ENCODE measurements at places on chromosomes 4 and X.
A peak's percentile ranks its signal among the peaks of the same experiment; 100 is the strongest.

GRCh38 chr4:8248091-8248490 lies 21.5 kb upstream of the HTRA3 start:
- no peak for DNase-seq

GRCh38 chr4:177505171-177505615 lies 63.0 kb upstream of the AGA start:
- no peak for DNase-seq

- DNase-seq: no peak
These were observed 66.1 kb downstream of the NR3C2 start for GRCh38 chr4:148376151-148376550.

- no peak for DNase-seq
These were observed 49.6 kb upstream of the BMP2K start for GRCh38 chr4:78726546-78726945.

GRCh38 chr4:183700407-183700806 lies 41.3 kb downstream of the TRAPPC11 start:
- no peak for DNase-seq

DNA sequence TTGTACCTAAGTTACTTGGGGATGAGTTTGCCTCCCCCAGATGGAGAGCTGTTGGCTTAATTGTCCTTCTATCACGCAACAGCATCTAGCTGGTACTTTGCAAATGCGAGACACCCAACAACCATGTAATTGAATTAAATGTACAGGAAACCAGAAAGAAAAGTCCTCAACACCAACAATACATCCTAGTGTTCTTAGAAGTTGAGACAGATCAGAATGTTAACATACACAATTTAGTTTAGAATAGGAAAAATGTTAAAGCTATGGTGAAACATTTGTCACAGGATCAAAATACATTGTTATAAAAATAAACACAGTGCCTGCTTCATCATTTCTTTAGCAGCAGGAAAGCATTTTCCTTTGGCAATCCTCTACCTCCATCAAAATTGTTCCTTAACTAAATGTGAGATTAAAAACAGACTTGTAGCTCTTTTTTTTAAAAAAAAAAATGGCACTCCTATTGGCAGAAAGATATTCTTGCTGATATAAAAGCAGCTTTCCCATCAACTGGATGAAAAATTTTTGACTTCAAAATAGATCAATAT lies 163.1 kb upstream of the MID1 start:
- DNase-seq: no peak

GRCh38 chrX:10496345-10496965 lies 123.9 kb downstream of the MID1 start:
- DNase-seq: no peak

GRCh38 chrX:16484338-16484737 lies 165.6 kb upstream of the S100G start:
- peak; percentile 37 for DNase-seq

- DNase-seq: peak; percentile 8
These were observed at the start of gene NKX6-1 for GRCh38 chr4:84498935-84499623. NKX6-1 (minus strand) TSS chr4:84499292; CDS start chr4:84498228, 1,064 bp downstream.

DNA sequence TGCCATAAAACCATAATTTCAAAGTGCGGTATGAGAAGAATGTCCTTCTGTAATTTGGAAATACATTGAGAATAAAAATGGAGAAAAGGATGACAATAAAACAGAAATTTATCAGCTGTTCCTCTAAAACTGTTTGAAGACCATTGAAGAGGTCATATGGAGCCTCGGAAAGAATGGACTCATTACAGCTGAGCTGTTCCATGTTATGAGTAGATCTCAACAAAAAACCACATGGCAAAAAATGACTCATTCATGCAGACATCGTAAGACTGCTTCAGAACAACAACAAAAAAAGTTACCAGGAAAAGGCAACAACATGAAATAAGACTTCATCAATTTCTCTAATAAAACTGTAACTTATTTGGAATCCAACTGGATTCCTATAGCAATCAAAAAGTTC lies 39.7 kb downstream of the AKAP4 start:
- no peak for DNase-seq

- no peak for DNase-seq
These were observed 235.0 kb downstream of the AFAP1 start for GRCh38 chr4:7704625-7705024.

- DNase-seq: no peak
These were observed 655 bp downstream of the HELT start for GRCh38 chr4:185018834-185019455.

- no peak for DNase-seq
These were observed 696 bp upstream of the FLNA start for GRCh38 chrX:154375156-154375504.

DNA sequence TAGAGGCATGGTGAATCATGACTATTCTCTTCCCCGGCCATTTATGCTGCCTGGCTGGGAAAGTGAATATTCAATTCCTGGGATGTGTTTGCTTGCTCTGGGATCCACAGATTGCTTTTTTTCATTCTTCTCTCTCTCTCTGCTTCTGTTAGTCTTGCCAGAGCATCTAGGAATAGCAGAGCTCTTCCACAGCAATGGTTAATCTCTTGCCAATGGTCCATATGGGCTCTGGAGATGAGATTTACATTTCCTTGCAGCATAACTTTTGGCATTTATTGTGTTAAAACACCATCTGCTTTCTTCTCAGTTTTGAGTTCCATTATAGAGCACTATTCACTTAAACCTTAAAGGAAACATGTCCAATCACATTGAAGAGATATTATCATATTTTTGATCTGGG lies 59.2 kb upstream of the GUCY1A1 start:
- DNase-seq: no peak

GRCh38 chr4:38837334-38837733 lies 19.3 kb downstream of the TLR6 start:
- DNase-seq: no peak

DNA sequence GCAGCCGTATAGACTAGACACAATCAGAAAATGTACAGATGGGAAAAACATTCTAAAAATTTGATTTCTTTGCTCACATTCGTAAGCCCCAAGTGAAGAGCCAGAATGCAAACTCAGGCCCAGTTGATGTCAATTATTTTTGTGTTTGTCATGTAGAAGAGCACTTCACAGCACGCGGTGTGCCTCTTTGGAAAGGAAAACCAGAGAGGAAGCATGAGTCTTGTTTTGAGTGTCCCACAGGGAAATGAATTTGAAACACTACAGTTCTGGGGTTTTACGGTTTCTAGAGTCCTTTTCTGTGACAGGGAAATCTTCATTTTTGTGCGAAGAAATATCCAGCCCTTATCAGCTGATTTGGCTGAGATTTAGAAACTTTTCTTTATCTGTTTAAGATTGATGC lies 554.6 kb upstream of the BOD1L1 start:
- DNase-seq: no peak

DNA sequence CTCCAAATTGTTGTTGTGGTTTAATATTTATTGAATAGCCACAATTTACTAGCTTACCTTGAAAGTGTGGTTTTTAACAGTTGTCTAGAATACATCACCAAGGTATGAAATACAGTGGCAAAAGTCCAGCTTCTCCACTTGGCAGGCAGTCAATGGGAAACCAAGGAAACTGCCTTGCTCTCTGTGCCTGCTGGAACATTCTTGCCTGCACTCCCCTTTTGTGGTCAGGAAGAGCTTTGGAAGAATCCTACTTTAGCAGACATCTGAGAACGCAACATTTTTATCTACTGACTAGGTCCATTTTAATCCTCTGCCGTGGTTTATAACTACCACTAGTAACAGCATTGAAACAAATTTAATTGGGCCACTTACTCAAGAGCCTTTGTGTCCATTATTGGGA lies 64.5 kb downstream of the TENM3 start:
- peak; percentile 39 for DNase-seq

- DNase-seq: no peak
These were observed 26.7 kb downstream of the PDS5A start for GRCh38 chr4:39950861-39951481.

- no peak for DNase-seq
These were observed 100.2 kb upstream of the OTUD4 start for GRCh38 chr4:145280541-145280940.

DNA sequence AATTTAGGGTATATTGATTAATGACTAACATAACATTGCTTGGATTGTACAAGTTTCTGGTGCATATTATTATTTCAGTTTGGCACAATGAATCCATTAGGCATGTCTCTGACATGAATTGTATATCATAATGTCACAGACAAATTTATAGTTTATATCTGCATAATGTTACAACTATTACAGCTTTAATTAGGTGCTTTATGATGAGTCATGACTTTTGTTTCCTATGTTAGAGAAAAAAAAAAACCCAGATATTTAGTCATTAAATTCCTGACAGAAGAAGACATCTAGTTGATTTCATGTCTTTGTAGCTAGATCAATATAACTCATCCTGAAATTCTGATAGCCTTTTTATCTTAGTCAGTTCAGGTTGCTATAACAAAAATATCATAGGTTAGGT lies 385.7 kb upstream of the EPHA5 start:
- DNase-seq: no peak

DNA sequence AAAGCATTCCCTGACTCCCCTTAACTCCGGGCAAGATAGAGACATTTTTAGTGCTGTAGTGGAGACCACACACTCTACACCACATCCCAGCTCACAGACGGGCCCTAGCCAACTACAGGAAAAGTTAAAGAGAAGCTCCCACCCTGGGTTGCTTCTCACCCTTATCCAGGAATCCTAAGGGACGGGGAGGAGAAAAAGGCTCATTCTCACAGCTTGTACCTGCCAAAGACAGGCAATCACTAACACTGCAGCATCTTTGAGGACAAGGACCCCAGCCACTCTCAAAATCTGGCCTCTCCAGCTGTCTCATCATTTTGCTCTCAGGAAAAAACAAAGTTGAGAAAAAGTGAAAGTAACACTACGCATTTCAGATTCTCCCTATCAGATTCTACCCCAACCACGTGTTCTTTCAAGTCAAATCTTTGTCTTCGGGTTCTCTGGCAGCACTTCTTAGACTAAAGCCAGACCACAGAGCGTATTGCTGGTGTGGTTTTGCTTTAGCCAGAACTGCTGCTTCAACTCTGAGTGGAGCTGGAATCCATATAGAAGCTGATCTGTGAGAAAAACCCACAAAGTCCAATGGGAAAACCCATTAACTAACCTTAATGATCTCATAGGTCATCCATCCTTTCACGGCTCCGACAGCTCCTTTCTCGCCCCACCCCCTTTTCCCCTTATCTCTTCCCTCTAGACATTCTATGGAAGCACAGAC lies 605.9 kb upstream of the DIPK2B start:
- peak; percentile 75 for DNase-seq

DNA sequence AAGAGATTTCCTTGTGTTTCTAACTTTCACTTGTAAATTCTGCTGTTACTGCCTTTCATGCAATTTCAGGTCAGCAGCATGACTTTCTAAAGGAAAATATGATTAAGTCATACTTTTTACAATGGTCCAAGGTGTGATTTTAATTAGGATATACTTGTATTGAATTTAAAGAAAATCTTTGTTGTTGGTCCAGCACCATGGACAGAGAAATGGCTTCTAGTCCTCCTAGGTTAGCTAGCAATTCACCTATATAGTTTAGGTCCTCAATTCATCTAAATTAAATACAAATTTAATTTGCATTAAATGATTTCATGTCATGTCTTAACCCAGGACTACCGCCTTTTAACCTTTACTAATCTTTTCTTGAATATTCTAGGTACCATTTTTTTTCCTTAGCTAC lies 304.9 kb upstream of the RPS6KA3 start:
- DNase-seq: no peak

GRCh38 chr4:1334579-1334895 lies 12.5 kb upstream of the UVSSA start:
- no peak for DNase-seq

DNA sequence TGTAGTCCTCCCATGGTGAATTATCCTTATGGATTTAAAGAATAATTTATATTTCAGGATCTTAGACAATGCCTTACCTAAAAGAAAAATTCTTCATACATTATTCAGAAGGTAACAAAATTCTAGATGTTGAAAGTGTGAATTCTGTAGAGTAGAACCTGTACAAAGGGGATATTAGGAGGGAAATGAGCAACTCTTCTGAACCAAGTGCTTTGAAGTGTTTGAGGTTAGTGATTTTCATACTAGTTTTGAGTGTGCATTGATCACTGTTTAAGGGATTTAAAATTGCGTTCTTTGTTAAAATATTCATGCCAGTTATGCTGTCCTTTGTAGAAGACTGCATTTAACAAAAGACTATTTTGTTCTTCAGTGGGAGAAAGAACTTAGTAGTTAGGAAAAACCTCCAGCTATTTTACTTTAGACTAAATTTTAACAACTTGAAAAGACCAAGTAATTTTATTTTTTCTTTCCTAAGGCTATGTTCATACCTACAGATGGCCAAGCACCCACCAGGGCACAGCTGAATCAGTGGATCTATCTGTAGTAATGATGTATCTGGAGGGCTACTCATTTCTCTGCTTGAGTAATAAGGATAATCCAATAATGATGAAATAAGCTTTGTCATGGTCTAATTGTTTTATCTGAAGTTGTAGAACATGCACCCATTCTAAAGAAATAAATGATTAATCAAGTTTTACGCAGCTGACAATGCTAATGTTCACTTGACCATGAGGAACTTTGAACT lies 134.3 kb upstream of the RPS6KA6 start:
- no peak for DNase-seq

DNA sequence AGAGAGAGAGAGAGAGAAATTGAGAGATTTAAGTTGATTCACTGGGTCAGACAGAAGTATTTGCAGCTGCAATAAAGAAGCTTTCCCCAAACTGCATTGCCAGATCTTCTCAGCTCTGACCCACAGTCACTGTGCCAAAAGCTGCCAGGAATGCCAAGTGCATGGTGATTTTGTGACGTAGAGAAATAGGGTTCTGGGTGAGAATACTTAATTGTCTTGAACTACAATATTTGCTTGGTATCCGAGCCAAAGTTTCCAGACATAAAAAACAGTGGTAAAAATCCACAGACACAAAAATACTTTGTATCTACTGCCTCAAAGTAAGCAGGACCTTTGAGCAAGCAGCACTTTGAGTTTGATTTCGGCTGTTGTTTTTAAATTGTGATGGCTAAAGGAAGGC lies 331.1 kb downstream of the GRID2 start:
- DNase-seq: no peak

- DNase-seq: no peak
These were observed 465.8 kb downstream of the NAF1 start for GRCh38 chr4:162700815-162701361.

- DNase-seq: no peak
These were observed 6.4 kb downstream of the SLBP start for GRCh38 chr4:1705732-1706131.

DNA sequence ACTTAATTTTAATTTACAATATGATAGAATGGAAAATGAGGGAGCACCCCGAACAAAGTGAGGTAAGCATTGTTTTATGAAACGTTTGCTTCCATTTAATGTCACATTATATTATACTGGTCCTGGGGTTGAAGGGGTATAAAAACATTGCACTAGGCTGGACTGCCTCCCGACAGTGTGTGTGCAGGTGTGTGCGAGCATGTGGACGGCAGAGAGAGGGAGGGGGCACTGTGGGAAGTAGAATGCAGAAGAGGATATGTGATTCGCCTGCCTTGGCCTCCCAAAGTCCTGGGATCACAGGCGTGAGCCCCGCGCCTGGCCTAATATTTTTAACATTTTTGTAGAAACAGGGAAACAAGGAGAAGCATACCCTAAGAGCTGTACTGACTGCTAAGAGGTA lies 36.0 kb downstream of the IRF2 start:
- DNase-seq: no peak
